ENCODE measurements at places on chromosomes 3 and 15.
A peak's percentile ranks its signal among the peaks of the same experiment; 100 is the strongest.

GRCh38 chr3:195182470-195182795, 88.5 kb downstream of the XXYLT1 start:
- no peak for DNase-seq

DNA sequence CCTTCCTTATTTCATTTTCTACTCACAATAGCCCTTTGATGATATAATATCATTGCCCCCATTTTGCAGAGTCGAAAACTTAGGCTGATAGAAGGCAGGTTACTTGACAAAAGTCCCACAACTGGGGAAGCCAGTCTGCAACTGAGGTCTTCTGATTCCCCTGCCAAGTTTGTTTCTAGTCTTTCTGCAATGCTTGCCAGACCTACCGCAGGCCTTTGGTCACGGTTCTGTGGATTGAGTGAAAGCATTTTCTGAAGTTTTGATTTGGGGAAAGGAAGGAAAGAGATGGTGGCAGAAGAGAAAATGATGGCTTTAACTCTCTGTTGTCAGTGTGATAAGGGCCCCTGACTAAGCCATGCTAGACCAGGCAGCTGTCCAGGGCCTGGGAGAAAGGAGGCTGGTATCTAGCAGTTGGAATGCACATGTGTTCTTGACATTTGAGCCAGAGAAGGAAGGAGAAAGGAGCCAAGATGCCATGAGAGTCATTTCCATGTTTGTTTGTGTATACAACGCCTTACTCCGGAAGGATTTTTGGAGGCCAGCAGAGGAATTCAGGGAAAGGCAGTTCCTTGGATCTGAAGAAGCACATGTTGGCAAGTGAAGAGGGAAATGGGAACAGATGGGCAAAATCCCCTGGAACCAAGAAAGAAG, 29.9 kb downstream of the FAH start:
- no peak for DNase-seq

- no peak for DNase-seq
Observed at GRCh38 chr15:31309893-31310606, 16.6 kb upstream of the KLF13 start.

DNA sequence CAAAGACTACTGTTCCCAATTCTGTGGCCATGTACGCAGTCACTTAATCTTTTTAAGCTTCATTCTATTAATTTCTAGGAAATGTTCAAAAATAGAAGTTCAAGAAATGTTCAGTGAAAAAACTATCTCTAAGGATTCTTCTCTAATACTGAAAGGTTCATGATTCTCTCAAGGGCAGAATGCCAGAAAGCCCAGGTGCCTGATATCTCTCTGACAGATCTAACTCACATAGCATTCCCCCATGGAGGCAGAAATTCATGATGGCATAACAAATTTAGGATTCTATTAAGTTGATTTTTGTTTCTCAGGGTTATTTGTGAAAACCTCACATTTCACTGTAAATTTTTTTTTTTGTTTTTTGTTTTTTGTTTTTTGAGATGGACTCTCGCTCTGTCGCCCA, 17.5 kb downstream of the CHRM5 start:
- no peak for DNase-seq

DNA sequence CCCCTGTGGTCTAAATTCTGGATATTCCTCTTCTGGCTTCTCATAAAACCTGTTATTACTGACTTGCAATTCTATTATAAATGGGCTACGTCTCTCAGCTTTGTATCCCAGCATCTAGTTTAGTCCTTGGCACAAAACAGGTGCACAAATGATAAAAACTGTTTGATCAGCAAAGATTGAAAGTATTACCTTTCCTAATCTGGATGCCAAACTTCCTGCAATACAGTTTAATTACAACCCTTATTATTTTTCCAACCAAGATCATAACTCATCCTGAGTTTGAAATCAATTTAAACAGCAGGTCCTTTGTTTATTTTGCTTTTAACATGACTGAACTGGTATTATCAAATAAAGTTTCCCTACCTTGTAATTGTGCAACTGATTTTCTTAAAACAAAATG, 132.6 kb downstream of the ATP1B3 start:
- no peak for DNase-seq

- no peak for DNase-seq
Observed at GRCh38 chr3:11784971-11785377, 61.7 kb downstream of the TAMM41 start.

- no peak for DNase-seq
Observed at GRCh38 chr15:101568821-101569555, 79.5 kb upstream of the PCSK6 start.

DNA sequence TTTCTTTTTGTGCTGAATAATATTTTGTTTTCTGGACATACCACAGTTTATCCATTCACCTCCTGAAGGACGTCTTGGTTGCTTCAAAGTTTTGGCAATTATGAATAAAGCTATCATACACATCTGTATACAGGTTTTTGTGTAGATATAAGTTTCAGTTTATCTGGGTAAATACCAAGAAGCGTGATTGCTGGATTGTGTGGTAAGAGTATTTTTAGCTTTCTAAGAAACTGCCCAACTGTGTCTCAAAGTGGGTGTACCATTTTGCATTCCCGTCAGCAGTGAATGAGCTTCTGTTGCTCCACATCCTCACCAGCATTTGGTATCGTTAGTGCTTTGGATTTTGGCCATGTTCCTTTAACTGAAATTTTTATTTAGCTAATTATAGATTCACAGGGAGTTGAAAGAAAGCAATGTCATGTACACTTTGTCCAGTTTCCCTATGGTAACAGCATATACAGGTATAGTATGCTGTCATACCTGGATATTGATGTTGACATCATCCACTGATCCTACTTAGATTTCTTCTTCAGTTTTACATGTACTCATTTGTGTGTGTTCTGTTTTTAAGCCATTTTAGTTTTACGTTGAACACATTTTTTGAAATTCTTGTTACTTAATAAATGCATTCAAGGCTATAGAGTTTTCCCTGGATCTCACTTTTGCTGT, 11.9 kb downstream of the ARID3B start:
- peak; percentile 32 for DNase-seq

- DNase-seq = no peak
Observed at GRCh38 chr3:105397974-105398373, 31.3 kb downstream of the ALCAM start.

GRCh38 chr15:92092289-92093105, 239.0 kb downstream of the SLCO3A1 start:
- no peak for DNase-seq

DNA sequence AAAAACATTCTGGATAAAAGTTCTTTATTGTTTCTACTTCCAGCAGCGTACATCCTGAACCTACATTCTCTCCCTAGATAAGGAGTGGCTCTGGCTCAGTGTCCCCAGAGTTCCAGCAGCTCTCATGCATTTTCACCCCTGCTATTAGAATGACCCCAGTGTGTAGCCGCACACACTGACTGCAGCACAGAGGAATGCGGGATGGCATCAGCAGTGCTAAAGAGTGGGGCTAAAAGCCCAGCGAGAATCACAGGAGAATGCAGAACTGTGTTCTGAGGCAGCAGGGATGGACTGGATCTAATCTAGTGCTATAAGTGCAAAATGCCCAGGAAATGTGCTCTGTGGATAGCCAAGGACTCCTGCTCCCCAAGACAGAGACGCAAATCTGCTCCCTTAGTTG, 66.4 kb upstream of the TJP1 start:
- DNase-seq = no peak

DNA sequence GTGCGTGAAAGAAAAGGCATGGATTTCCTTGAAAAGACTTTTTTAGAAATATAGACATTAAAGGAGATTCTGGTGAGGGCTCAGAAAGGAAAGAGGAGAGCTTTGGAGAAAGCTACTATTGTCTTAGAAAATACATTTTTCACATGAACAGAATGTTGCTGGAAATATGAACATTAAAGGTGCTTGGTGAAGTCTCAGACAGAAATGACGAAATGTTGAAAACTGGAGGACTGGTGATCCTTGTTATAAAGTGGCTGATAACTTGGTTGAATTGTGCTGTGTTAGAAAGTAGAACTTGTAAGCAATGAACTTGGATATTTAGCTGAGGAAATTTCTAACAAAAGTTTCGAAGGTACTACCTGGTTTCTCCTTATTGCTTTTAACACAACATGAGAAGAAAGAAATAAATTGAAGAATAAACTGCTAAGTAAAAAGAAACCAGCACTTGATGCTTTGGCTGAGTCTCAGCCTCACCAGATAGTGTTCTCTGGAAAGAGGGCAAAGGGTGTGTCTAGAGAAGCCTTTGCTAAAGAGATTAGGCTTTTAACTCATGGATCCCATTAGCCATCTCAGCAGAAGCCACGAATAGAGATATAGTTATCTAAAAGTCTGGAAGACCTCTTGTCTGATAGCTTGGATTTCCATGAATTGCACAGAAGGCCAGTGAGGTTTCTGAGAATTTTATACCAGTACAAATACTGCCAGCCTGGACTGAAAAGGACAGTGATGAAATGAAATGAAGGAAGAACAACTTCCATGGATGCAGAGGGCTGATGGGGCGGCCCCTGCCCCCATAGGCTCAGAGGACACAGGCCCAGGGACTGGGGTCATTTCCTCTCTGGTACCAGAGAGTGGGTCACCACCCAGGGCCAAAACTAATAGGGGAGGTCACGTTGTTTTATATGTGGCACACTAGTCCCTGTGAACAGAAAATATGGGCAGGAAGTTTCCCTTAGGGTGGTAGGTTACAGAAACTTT, 91.5 kb downstream of the RPL22L1 start:
- no peak for DNase-seq

GRCh38 chr3:23085261-23085660, 117.9 kb upstream of the UBE2E2 start:
- DNase-seq = no peak

DNA sequence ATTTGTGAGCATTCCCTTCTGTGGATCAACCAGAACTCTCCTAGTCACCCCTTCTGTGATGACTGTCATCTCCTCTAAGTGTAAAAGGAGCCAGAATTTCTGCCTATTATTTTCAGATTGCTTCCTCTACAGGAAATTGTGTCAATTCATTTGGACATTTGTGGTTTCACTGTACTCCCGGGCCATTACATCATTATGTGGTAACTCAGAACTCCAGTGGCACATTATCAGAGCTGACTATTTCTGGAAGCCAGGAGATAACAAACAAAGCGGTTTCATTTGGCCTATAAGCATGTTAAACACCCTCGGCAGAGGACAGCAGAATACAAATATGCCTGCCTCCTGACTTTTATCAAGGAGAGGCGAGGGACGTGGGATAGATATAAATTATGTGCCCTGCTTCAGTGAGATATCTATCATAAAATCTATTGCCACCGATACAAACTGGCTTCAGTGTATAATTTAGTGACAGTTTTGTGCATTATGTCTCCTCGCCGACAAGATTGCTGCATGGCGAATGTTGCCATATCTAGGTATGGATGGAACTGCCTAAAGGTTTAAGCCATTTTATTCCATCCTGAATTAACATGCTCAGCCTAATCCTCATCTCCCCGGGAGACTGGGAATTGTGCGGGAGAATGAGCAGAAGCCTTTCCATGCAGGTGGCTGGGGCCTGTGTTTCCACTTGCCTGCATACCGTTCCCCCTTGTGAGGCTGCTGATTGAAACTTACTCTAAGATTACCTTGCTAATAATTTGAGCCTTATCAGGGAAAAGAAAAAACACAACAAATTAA, 193.4 kb upstream of the SEMA6D start:
- no peak for DNase-seq

DNA sequence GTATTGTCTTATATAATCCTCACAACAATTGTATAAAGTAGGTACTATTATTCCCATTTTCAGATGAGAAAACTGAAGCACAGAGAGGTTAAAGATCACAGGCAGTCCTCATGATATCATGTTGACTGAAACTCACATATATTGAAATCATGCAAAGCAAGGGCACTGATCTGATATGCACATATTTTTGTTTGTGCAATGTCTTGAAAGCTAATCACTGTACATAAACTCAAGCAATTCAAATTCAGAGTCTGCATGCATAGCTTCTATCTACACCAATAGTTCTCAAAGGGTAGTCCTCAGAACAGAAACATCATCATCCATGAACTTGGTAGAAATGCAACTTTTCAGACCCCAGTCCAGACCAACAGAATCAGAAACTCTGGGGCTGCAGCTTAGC, 119.2 kb upstream of the STT3B start:
- no peak for DNase-seq

GRCh38 chr3:5205165-5205941, 17.8 kb downstream of the EDEM1 start:
- DNase-seq = peak; percentile 37

GRCh38 chr15:56844471-56844870, 74.0 kb upstream of the TCF12 start:
- no peak for DNase-seq

DNA sequence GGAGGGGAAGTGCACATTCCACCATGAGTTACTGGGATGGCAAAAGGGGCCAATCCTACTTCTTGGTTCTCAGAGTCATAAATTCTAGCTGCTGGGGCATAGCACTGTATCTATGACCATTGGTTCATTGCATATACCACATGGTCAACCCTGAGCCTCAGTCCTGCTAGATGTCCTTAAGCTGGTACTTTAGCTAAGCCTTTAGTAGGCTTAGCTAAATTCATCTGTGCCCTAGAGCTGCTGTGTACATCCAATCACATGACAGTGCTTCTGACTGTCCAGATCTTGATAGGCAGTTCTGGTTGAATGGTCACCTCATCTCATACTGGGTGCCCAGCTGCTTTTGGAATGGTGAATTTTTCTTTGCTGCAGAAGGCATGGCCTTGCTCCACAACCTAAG, 8.2 kb downstream of the NDUFB4 start:
- DNase-seq = no peak

- DNase-seq = no peak
Observed at GRCh38 chr3:65672061-65672460, 366.7 kb downstream of the MAGI1 start.

GRCh38 chr3:139355476-139355875, 11.7 kb downstream of the MRPS22 start:
- no peak for DNase-seq

DNA sequence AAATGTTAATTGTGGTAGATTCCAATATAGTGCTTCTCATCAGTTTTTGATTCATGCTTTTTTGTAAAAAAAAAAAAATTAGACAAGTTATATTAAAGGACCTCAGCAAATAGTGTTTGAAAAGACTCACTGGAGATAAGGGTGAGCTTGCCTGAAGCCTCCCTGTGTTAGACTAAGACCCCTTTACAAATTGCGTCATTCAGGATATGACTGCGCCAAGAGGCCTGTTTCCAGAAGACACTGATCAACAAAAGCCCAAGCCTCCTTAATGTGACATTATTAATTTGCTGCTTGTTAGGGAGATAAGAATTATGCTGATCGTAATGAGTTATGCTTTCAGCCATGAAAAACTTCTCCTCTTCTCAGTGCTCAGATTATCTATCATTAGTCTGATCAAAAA, 13.0 kb upstream of the DNAJC13 start:
- DNase-seq = no peak

GRCh38 chr3:119628390-119628789, 30.7 kb downstream of the PLA1A start:
- DNase-seq = peak; percentile 32

GRCh38 chr15:85172846-85173490, 191.3 kb downstream of the PDE8A start:
- no peak for DNase-seq

- no peak for DNase-seq
Observed at GRCh38 chr15:89500397-89501270, 4.3 kb upstream of the RHCG start.
